ENCODE measurements at places on chromosomes 4 and X.

DNA sequence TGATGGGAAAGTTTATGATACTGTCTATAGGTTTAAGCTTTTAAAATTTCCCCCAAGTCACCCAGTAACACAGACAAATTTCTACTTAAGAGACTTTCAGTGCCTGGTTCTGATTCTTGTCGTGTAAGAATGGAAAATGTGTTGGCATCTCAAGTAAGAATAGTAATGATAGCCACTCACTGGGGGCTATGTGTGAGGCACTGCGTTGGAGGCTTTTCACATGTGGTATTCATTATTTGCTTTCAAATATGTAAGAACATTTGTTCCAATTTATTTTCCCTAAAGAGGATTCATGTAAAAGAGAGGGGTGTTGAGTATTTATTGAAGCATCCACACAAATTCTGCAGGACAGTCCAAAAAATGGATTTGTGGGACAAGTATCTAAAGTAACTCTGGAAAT is 143.6 kb downstream of the FNIP2 start:
- DNase-seq: no peak

GRCh38 chrX:75784680-75785491 is at the start of gene MAGEE2:
MAGEE2 (minus strand) TSS chrX:75785254; CDS start chrX:75785051, 203 bp downstream.
- no peak for DNase-seq

DNA sequence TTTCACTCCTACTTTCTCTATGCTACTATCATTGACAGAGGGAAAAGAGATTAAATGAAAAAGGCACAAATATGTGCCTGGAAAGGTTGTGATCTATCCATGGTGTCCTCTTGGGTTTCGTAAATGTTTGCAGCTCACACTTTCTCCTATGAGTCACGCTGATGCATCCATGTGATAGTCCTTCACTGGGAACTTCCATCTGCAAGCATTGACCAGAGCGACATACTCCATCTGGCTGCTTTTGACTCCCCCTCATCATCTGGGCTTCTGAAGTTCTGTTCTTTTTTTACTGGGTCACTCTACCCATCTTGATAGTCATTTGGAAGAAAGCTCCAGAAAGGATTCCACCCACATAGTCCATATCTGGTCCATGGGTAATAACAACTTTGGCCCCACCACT is 84.7 kb upstream of the NDST3 start:
- no peak for DNase-seq

DNA sequence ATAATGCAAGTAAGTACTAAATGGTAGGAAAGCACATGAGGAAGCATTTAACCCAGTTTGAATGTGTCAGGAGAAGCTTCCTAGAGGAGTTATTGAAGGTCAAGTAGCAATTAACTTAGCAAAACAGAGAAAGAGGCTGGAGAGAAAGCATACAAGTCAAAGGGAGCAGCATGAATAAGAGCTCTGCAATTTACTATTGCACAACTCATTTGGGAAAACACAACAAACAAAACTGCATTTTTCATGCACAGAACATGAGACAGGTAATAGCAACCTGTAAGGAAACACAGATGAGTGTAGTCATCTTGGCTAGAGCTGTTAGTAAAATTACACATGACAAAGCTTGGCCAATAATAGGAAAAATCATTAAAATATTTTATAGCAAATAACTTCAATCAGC is 538.1 kb downstream of the PPP4R3C start:
- no peak for DNase-seq

- DNase-seq: no peak
Measured at GRCh38 chr4:7491915-7492314, 57.2 kb upstream of the PSAPL1 start.

DNA sequence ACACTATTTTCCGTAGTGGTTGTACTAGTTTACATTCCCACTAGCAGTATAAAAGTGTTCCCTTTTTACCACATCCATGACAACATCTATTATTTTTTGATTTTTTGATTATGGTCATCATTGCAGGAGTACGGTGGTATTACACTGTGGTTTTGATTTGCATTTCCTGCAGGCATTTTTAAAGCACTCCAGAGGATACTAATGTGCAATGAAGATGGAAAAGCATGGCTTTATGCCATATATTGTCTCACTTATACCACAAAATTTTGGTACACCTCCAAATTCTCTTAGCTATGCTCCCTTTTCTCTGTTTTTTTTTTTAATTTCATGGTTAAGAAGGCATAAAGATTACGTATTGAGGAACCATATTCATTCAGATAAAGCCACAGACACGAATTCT is 35.1 kb upstream of the NPY2R start:
- no peak for DNase-seq

- peak; percentile 34 for DNase-seq
Measured at GRCh38 chrX:101619364-101619763, 1.6 kb upstream of the ARMCX6 start.

DNA sequence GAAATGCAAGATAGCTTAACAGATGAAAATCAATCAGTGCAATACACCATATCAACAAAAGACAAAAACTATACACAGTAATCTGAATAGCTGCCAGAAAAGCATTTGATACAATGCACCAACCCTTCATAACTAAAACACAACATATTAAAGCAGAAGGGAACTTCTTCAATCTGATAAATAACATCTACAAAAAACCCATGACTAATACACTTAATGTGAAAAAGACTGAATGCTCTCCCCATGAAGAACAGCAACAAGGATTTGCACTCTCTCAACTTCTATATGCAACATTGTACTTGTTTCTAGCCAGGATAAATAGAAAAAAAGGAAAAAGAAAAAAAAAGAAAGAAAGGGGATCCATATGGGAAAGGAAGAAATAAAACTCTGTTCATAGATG is 139.7 kb downstream of the RBM47 start:
- no peak for DNase-seq

DNA sequence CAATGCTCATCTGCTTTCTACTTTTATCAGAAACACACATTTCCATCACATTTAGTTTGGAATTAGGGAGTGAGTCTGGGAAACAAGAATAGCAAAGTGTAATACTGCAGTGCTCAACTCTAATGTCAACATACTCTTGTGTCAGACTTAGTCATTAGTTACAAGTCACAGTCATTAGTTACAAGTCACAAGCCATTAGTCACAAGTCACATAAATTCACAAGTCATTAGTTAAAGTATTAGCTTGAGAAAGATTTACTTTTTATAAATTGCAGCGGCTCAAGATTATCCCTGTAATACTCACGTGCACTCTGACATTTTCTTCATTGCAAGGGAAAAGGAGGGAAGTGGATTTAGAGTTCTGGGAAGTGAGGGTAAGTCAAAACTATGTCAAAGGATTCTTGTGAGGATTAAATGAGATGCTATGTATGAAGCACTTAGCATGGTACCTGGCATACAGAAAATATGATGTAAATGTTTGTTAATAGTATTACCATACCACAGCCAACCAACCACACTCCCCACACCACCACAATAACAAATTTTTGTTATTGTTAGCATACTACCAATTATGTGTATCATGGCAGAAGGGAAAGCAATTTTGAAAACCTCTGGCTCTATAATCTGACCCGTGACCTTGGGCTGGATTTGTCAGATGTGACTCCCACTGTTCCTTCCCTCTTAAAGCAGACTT is 116.6 kb downstream of the ARHGAP24 start:
- DNase-seq: no peak

DNA sequence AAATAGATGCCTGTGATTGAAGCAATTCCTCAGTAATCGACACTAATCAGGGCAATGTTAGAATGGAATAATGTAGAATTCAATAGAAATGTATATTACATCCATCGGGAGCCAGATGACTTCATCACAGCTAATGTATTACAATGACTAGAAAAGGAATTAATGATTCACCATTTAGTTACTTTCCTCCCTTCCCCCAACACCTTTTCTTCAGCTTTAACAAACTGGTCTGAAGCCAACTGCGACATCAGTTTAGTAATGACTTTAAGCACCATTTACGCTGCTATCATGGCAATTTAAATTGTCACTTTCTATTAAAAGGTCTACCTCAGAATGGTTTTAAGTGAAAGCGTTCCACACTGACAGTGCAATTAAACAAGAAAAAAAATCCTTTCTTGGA is 45.1 kb downstream of the SUPT20HL2 start:
- DNase-seq: no peak

GRCh38 chr4:127772769-127773671 is 9.1 kb upstream of the HSPA4L start:
- no peak for DNase-seq

DNA sequence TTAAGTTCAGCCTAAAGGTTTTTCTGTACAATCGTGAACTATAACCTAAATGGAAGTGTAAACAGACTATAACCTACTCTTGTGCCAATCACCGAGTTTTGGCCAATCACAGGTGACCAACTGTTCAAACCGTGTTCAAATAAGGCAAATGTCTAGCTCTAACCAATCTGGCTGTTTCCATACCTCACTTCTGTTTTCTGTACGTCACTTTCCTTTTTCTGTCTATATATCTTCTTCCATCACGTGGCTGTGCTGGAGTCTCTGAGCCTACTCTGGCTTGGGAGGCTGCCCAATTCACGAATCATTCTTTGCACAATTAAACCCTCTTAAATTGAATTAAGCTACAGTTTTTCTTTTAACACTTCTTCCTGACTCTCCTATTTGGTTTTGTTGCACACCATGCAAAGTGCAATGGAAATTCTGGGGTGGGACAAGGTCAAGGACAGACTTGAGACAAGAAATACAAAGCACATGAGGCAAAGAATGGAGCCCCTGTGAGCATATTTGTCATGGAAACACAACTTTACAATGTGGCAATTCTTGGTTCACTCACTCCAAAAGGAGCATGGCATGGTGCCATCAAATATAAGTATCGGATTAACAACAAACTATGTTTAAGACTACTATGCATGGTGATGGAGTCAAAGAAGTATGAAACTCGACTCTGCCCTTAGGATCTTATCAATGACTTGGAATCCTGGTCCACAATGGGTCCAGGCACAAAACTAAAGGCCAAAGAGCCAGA is 115.7 kb upstream of the FAM9B start:
- peak; percentile 7 for DNase-seq

- DNase-seq: no peak
Measured at GRCh38 chr4:7189475-7190277, 2.7 kb upstream of the SORCS2 start.

GRCh38 chr4:113394730-113395530 is 345.5 kb downstream of the ANK2 start:
- DNase-seq: peak; percentile 68

- no peak for DNase-seq
Measured at GRCh38 chr4:10530137-10530786, 73.0 kb upstream of the ZNF518B start.

GRCh38 chr4:57051095-57051494 is 59.1 kb downstream of the IGFBP7 start:
- DNase-seq: no peak

DNA sequence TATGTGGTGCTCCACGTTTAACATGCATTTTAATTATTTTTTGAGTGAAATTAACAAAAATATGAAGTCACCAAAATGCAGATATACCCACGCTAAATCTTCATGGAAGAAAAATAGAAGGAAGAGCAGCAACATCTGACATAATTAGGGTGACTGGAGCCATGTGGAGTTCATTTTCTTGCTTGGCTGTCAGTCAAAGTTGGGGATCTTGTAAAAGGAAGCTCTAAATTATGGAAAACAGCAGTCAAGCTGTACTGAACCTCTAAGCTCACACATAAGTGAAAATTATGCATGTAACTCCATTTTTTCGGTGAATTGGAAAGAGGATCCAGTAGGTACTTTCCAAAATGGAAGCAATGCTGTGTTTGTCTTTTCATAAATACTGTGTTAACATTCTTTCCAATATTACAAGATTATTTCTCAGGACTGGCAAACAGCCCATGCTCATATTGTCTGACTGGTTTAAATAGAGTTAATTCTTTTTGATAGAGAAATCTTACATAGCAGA is 9.7 kb upstream of the PDGFC start:
- no peak for DNase-seq

- peak; percentile 53 for DNase-seq
Measured at GRCh38 chr4:96736352-96736889, 896.5 kb downstream of the PDHA2 start.

- DNase-seq: no peak
Measured at GRCh38 chr4:37224854-37225253, 19.7 kb upstream of the NWD2 start.

GRCh38 chr4:145805490-145805889 is 125.5 kb downstream of the C4orf51 start:
- DNase-seq: no peak

DNA sequence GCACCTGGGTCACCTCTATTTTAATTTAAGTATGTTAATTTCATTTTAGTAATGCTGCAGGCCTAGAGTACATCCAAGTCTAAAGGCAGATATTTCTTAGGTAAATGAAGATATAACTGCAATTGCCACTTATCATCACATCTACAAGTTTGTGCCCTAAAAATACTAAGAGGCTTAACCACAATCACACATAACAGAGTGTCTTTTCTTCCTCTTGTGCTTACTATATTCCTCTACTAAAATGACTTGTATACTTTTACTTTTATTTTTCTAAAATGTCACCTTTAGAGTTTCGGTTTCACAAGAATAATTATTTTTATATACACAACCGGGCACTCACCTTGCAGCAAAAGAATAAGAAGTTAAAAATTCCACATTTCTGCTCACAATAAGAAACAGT is 77.9 kb downstream of the EFHC2 start:
- DNase-seq: no peak

Measured in HAP-1 (cell line).